ENCODE measurements at places on chromosomes 7 and 10.

GRCh38 chr7:100641463-100641859 lies at the start of gene TFR2:
TSS of gene TFR2 (minus strand) at chr7:100641552. CDS start at chr7:100641509, 43 bp downstream.
- DNase-seq: no peak

GRCh38 chr10:118844731-118845521 lies 90.2 kb upstream of the CACUL1 start:
- no peak for DNase-seq

DNA sequence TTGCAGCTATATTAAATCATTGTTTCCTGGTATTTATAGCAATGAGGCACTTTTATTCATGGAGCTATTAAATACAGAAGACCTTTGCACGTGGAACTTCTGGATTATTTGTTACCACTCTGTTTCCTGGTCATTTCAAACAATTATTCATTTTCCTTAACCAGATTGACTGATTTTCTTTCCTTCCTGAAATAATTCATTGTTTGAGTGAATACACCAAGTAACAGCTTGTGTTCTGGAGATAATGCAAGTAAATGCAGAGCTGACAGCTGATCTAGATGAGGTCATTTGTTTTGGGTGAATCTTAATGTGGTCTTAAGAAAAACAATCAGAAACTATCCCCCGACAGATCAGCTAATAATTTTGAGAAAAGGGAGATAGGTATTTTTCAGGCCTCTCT lies 497.7 kb downstream of the KIF20B start:
- DNase-seq: no peak

DNA sequence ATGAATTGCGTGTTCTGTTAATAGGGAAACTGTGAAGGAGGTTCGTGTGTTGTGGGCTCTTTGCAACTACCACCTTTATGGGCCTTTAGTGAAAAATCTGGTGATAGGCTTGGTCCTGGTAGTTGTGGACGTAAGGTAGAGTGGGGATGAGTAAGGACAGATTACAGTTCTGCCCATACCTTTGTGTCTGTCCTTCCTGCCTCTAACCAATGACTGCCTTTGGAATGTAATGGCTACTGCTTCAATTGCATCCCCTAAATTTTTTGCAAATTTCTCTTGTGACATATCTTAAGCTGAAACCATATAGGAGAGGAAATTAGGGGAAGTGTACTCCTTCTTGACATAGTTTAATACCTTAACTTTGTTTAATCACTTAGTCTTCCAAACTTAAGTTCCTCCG lies 82.3 kb downstream of the ADK start:
- no peak for DNase-seq

- no peak for DNase-seq
Measured at GRCh38 chr7:45984386-45985295, 63.6 kb upstream of the IGFBP3 start.

DNA sequence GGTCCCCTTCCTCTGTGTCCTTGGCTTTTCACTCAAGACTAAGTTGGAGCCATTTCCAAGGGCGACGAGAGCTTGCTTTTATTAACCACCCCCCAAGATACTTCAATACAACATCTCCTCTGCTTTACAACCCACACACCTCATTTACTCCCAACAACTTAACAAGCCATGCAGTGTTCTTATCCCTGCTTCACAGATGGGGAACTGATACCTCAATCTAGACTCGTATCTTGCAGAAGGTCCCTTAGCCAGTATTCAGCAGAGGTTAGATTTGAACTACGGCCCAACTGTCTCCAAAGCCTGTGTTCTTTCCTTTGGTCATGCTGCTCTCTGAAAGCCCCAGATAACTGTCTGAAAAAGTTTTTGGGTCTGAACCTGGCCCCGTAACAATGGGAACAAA lies 444.8 kb downstream of the GRID1 start:
- DNase-seq: no peak

All from activated CD4-positive, alpha-beta T cell treated with anti-CD3 and anti-CD28 coated beads for 1 hour (primary cell).